Stimulated activated CD8-positive, alpha-beta memory T cell treated with anti-CD3 and anti-CD28 coated beads, Interleukin-12 subunit alpha, Interleukin-12 subunit beta, amount 100 ng/mL, for 4 hours (primary cell): ENCODE measurements at places on chromosomes 12 and 14.

DNA sequence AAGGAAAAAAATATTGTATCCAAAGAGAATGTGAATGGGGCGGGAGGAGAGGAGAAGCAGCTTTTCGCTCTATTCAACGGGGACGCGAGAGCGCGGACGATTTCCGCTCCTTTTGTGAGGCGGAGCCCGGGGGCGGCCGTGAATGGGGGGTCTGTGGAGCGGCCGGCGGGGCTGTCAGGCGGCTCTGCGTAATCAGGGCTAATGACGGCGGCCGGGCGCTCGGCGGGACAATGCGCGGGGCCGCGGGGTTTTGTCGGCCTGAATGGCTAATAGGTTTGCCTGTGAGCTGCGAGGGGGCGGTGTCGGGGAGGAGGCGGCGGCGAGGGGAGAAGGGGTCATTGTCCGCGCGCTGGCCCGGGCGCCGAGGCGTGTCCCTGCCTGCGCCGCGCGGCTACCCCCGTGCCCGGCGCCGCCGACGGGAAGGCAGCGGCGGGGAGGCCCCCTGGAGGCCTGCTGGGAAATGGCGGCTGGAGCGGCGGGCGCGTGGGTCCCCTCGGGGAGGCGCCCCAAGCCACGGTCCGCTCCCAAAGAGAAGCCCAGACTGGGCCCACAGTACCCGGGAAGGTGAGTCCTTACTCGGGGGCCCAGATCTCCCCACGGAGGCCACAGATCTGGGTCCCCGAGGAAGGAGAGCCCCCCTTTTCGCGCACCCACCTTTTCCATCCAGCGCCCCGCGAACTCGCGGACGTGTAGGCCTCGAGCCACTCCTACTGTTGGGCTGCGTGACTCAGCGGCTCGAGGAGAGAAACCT, 6.0 kb downstream of the SIX6 start:
- DNase-seq: no peak

DNA sequence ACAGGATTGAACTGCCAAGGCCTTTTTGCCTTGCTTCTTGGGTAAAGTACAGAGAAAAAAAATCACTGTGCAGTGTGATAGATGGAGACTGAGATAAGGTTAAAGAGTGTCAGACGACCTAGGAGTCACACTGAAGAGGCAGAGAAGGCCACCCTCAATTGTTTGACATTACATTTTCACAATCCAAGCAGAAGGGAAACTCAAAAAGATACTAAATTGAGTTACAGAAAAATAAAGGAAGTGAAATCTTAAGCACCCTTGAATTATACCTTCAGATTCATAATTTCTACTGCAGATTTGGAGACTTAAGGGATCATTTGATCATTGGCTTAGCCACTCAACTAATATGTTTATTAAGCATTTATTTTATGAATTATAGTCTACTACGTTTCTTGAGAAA, 97.1 kb downstream of the MYF5 start:
- DNase-seq: no peak

GRCh38 chr12:131448254-131448795, 262.6 kb upstream of the SFSWAP start:
- DNase-seq: no peak

DNA sequence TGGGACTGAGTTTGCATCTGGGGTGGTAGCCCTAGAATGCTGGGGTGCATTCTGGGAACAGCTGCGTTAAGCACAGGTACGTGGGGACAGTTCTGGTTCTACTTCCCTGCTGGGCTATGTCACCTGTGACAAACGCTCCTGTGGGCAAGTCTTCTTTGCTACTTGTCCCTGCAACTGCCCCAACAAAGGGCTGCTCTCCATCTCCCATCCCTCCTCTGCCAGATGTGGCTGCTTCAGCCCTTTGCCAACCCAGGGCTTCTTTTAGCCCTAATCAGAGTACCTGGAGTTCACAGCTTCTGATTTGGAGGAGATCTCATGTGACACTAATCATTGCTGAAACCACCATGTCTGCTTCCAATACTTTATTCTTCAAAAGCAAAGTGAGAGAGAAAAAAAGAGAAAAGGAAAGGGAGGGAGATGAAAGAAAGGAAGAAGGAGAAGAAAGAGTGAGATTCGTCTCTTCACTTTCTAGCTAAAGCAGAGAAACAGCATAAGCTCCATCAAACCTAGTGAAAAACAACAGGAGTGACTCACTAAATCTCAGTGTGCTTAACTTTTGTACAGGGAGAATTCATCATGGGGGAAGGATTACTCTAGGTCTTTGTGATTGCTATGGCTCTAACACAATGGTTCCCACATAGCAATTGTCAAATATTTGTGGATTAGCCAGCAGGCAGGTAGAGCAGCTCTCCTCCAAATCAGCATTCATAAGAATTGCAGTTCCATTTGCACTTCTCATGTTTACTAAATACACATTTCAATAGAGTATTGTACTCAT, 174.8 kb downstream of the LRIG3 start:
- DNase-seq: no peak

DNA sequence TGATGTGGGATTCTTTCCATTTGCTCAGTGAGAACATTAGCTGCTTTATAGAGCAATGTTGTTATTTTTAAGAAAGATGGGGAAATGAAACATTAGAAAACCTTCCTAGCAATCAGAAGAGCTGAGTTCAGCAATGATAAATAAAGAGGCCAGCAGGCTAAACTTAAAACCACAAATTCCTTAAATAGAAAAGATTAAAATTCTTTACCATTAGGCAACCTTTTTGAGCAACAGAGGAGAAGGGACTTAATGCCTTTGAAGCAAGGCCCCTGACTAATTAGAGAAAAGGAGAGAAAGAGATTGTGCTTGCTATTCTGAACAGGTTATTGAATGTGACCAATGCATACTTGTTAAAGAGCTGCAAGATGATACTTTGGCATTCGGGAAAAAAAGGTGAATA, 160.8 kb upstream of the LMO3 start:
- DNase-seq: no peak

GRCh38 chr14:32350020-32350419, 20.9 kb downstream of the AKAP6 start:
- no peak for DNase-seq

DNA sequence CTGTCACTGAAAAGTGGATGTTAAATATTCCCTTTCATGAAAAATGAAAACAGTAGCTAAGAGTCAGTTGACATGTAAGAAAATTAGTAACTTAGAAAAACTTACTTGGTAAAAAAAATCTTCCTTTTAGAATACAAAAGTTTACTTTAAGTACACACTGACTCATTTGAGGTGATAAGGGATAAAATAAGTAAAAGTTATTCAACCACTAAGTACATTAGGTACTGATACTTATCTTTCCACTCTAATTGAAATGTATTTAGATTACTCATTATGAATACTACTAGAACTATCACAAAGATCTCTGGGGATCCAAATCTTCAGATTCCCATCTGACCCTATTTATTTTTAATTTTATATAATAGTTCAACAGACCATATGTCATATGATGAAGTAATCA, 12.2 kb downstream of the SYCP3 start:
- no peak for DNase-seq

DNA sequence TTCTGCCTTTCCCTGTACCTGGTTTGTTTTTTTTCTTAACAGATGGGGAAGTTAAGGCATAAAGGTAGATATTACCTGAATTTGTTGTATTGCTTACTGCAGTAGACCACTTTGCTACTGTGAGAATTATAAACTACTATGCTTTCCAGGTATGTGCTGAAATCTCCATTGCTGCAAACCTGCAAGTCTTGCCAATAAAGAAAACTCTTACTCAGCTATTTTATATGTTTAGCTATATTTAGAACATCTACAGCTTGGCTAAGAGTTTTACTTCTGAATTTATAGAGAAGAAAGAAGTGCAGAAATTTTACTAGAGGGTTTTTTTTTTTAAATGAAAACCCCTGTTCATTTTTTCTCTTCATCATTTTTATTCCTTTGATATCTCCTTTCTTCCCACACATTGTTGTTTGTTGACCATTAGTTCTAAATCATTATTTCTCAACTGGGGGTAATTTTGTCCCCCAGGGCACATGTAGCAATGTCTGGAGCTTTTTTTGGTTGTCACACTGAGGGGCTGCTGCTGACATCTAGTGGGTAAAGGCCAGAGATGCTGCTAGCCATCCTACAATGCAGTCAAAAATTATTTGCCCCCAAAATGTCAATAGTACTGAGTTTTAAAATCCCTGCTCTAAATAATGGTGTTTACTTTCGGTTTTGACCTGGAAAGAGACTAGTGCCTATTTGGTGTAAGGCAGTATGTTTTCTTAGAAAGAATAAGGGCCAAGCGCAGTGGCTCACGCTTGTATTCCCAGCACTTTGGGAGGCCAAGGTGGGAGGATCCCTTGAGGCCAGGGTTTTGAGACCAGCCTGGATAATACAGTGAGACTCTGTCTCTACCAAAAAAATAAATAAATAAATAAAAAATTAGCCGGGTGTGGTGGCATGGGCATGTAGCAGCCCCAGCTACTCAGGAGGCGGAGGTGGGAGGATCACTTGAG, 48.6 kb downstream of the PCNX1 start:
- no peak for DNase-seq

GRCh38 chr12:112333019-112333418, 49.2 kb downstream of the HECTD4 start:
- no peak for DNase-seq

DNA sequence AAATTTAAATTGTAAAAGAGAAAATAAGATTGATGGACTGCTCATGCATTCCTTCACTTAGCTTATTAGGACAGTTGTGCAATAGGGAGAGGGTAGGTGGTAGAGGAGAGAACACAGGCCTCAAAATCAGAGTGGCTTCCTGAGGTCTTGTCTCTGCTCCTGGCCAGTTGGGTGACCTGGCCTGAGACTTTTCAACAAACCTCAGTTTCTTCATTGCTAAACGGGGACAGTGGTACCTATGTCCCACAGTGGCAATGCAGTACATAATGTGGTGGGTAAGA, 2.6 kb downstream of the MAP3K12 start:
- DNase-seq: no peak

- DNase-seq: no peak
Observed at GRCh38 chr14:88242446-88242845, 80.6 kb downstream of the KCNK10 start.
